ENCODE measurements at places on chromosomes 7 and 10. TPM values are rescaled to one million over a fixed set of nuclear protein-coding genes. Genes with fewer than 3 reads are reported as not detected.

Gene TRUB1
- 23.7 TPM for total RNA-seq

Gene NACAD
- 0.18 TPM for total RNA-seq

Gene PRRT4
- not detected for total RNA-seq

Gene TECTB
- total RNA-seq, result not detected

Gene NYAP1
- total RNA-seq, result 2.2 TPM

Gene GPR26
- total RNA-seq, result not detected

Gene WDFY4
- 6.3 TPM for total RNA-seq

Gene MRPS17
- total RNA-seq, result 20.4 TPM

Gene CD36
- total RNA-seq, result 1.5 TPM

Gene TBL2
- total RNA-seq, result 61.8 TPM

Data from endothelial cell of coronary artery (primary cell).